Activated CD8-positive, alpha-beta memory T cell treated with anti-CD3 and anti-CD28 coated beads for 1 hour (primary cell): ENCODE measurements at places on chromosomes 7 and 10.

DNA sequence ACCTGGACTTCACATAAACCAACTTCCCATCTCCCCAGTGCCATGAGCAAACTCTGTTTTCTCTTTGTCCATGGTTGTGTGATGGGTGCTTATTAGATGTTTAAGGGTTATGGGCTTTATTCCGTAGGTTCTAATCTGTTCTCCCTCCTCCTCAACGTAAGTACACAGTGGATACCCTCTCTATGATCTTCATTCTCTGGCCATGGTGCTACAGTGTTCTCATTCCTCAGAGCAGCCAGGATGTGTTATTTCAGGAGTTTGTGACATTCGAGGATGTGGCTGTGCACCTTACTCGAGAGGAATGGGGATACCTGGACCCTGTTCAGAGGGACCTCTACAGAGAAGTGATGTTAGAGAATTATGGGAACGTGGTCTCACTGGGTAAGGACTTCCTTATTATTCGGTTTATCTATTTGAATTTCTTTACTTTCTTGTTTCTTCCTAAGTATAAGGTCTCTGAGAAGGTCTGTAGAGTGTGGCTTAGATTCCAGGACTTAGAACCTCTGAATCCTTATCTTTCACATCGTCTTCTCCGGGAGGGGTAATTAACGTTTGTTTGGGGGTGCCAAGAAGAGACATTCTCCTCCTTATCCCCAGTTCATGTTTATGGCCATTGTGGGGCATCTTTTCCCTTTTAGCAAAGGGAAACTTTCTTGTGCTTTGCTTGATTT, 3.8 kb downstream of the ZNF655 start:
- DNase-seq: no peak

- no peak for DNase-seq
Measured at GRCh38 chr7:156524818-156525597, 115.6 kb upstream of the RNF32 start.

- DNase-seq: no peak
Measured at GRCh38 chr10:11763501-11763861, 21.3 kb downstream of the ECHDC3 start.

DNA sequence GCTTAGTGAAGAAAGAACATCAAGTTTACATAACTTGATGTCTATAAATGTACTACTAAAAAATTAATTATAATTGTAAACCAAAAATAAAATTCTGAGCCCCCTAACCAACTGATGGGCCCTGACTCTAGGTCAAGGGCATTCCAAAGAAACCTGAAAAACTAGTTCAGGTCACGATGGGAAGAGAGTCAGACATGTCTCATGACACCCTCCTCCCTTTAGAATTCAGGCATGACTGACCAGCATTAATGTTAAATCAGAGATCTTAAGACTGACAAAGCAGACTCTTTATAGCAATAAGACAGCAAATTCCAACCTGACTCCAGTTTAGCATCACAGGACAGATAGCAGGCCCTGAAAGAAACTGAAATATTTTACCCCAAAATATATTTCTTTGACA, 21.6 kb upstream of the OTUD1 start:
- no peak for DNase-seq

GRCh38 chr7:121992068-121992467, 119.1 kb downstream of the PTPRZ1 start:
- DNase-seq: no peak

DNA sequence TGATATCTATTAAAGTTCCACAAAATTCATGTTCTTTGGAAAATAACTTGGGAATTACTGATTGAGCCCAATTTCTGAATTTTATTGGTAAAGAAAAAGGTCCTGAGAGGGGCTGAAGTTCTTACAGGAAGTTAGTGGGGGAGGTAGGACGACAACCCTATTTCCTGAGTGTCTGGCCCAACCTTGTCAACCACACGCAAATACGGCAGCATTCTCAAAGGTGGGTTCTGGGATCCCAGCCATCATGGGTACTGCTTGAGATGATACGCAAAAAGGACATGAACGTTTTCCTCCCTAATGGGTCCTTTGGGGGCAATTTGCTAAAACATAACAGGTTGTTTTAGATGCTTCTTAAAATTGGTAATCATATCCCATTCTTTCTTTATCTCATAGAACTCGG, 2.7 kb upstream of the PDCD4 start:
- DNase-seq: no peak

GRCh38 chr7:82961240-82961639, 201.4 kb downstream of the PCLO start:
- DNase-seq: no peak

DNA sequence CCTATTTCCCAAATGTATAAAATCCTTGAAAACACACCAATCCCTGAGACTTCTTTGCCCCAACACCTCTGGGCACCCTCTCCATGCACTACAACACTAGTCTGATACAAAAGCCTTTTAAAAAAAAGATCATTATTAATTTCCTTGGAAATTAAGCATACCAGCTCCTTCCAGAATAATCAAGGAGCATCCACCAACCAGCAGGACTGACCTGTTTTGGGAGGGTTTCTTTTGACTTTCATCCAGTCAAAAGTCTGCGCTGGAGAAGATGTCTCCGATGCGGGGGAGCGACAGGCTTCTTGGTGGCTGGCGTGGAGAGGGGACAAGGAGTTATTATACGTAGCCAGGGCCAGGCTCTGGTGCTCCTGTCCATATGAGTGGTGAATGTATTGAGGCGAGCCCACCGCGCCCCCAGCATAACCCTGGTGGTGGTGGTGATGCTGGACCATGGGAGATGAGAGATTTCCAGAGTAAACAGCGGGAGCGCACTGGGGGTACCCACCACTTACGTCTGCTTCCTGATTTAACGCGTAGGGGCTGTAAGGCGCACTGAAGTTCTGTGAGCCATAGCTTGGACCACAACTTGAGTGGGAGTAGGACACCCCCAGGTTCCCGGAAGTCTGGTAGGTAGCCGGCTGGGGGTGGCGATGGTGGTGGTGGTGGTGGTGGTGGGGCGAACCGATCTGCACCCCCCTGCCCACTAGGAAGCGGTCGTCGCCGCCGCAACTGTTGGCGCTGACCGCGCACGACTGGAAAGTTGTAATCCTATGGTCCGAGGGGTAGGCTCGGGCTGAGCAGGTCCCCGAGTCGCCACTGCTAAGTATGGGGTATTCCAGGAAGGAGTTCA, 527 bp downstream of the HOXA1 start:
- DNase-seq: no peak

DNA sequence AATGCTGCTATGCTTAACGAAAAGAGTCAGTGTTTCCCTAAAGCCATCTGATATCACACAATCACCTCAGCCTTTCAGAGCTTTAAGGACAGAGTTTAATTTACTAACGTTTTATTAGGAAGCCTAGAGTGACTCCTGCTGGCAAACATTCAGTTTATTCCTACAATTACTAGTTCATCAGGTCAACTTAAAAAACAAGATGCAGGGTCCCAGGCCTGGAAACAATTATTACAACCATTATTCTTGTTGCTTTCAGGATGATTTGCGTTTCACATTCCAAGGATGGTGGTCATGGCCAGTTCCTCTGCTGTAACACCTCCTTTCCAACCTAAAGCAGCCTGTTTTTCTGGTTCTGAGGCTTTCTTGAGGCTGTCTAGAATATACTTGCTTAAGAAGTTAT, 1.5 kb upstream of the FAM53B start:
- DNase-seq: no peak

DNA sequence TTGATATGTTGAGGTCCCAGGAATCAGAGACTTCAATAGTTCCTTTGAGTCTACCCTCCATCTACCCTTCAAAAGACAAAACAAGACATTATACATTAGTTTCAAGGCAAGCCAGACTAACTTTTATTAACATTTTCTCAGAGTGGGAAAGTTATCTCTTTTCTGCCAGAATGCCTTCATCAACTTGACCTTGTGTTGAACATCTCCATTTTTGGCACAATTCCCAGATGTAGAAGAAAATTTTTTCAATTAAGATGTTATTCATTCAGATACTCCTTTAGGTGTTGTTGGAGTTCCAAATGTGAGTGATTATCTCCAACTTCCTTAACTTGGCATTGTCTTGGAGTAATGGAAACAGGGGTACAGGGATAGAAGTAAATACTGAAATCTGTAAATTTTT, 59.1 kb downstream of the NRF1 start:
- DNase-seq: no peak
